Right hindlimb (tissue), 1 donor: ENCODE measurements at places on chromosomes 13 and 19.

DNA sequence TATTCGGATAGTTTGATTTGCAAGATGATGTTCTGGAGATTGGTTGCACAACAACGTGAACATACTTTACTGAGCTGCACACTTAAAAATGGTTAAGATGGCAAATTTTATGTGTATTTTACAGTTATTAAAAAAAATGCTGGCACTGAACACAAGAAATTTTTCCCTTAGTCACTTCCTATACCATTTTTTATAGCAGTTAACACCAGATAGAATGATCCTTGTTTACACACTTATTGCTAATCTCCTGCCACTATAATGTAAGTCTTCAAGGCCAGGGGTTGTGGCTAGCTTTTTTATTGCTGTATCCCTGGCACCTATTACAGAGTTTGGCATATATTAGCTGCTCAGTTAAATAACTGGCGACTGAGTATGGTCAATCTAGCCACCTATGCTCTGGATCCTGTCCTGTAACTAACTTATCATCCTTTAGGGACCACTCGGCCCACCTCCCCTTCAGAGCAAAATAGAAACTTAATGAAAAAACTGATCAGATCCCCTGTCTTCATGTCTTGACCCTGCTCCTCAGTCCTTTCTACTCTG is 2.0 kb upstream of the EBPL start:
- no peak for DNase-seq

DNA sequence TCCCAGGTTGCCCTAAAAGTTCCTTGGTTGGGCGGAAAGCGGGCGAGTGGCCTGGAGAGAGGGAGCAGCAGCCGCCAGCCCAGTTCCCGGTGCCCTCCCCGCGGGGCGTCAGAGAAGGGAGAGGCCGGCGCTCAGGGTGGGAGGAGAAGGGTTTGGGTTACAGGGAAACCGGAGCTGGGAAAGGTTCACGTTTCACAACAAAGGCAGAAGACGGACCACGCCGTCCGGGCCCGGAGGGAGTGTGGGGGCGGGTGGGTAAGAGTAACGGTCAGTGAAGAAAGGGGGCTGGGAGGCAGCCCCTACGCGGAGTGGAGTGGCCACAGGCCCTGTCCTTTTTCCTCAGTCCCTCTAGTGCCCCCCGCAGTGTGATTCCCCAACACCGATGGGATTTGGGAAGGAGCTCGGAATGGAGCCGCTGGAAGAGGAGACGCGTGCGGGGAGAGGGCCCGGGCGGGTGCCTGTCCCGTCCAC is 1.6 kb downstream of the SIX5 start:
- DNase-seq, result peak; percentile 91

DNA sequence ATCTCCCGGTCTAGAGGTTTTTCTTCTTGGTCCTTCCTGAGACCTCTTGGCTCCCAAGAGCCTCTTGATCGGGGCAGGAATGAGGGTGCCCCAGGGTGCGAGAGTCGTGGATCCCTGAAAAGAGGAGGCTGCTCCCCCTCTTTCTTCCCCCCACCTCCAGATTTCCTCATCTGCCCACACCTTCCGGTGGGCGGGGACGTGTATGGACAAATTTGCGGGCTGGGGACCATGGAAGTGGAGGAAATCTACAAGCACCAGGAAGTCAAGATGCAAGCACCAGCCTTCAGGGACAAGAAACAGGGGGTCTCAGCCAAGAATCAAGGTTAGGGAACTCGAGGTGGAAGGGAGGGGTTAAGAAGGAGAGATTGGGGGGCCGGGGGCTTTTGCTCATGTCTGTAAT is at the start of gene MCEMP1:
Gene MCEMP1 (plus strand): TSS at position 237 of the 400 bp plus-strand sequence. CDS start 31 bp downstream, at position 268.
- no peak for DNase-seq

DNA sequence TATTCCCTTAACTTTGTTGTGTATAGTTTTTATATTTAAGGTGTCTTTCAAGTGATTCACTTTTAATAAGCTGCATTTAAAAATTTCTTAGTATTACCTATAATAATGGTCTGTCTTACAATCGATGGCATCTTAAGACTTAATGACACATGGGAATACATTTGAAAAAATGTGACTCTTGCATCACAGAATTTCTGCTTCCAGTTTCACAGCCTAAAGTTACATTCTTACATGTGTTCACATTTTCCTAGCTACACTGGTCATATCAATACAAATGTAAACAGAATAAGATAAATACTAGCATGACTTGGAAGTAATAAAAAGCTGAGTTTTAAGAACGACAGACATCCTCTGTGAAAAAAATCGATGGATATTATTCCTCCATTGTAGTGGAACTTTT is 1597.1 kb upstream of the MIR17HG start:
- DNase-seq, result no peak

DNA sequence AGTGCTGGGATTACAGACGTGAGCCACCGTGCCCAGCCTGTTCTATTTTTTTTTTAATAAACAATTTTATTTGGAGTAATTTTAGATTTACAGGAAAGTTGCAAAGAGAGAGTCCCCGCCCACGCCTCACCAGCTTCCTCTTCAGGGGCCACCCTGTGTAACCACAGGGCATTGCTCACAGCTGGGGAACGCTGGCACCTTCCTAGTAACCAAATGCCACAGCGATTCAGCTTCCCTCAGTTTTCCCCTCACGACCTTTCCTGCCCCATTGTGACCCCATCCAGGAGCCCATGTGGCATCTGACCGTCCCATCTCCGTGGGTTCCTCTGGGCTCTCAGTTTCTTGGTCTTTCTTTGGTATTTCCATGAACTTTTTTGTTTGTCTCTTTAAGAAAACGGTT is 83.9 kb downstream of the GNG7 start:
- no peak for DNase-seq

- no peak for DNase-seq
Observed at GRCh38 chr13:23443878-23444277, 10.4 kb upstream of the SACS start.

DNA sequence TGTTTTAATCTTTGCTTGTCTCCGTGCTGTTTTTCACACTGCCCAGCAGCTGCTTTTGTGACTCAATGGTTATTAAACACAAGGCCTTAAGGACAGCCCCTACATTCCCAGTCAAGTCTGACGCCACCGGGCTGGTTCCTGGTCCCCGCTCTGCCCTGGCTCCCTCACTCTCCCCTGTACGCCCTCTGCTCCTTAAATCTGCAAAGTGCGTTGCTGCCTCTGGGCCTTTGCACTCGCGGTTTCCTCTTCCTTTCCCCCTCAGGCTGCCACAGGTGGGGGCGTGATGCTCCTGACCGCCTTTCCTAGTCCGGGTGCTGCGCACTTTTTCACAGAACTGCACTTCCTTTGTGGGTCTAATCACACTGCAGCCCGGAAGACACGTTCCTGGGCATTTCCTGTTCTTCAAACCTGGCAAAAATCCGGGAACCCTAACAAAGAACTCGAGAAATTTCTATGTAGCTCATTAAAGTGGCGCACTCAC is 25.6 kb downstream of the NOSIP start:
- no peak for DNase-seq
